ENCODE measurements at places on chromosomes 3 and 15.

DNA sequence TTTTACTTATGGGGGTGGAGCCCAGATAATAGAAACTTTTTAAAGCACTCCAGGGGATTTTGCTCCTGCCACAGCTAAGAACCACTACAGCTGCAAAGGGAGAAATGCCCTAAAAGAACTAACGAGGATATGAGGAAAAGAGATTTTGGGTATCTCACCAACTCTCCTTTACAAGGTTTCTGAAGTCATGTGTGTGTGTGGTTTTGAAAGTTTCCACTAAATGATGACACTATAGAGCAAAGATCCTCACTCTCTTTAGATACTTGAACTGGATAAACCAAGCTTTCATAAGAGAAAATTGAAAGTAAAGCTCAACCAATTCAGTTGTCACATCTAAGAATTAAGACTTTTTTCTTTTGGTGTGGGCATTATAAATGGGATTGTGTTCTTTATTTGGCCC lies 455.3 kb upstream of the ALCAM start:
- no peak for DNase-seq

- DNase-seq, result no peak
Observed at GRCh38 chr3:183809270-183809669, 16.1 kb downstream of the MAP6D1 start.

GRCh38 chr3:15300323-15301078 lies 31.9 kb downstream of the SH3BP5 start:
- DNase-seq, result no peak

DNA sequence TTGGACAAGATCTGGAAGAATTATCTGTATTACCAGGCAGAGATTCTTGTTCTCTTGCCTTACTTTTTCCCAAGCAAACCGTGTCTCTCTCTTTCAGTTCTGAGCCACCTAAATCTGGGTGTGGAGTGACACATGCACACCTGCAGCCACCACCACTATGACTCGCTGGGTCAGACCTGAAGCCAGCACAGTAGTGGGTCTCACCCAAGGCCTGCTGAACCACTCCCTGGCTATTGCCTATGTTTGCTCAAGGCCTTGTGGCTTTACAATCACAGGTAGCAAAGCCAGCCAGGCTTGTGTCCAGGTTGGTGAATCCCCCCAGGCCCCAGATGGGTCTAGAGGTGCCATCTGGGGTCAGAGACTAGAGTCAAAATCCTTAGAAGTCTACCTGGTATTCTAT lies 28.7 kb upstream of the COPB2 start:
- no peak for DNase-seq

GRCh38 chr3:148901987-148902791 lies 37.1 kb downstream of the CPA3 start:
- DNase-seq, result no peak

DNA sequence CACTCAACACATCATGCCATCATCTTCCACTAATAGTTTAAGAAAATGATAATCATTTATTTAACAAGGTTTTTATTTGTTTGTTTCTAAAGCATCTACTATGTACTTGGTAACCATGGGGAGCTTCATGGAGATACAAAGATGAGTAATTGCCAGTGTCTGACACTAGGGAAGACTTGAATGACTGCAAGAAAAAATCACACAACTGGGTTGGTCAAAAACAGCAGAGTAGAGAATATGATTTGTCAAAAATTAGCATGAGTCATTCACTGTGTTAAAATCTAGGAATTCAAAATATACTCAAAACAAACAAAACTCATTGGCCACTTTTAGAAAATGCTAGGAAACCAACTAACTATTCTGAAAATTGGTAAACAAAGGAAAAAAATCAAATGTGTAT lies 6.3 kb downstream of the BNC1 start:
- no peak for DNase-seq

- DNase-seq, result no peak
Observed at GRCh38 chr3:184320104-184320445, 5.7 kb downstream of the EIF4G1 start.

DNA sequence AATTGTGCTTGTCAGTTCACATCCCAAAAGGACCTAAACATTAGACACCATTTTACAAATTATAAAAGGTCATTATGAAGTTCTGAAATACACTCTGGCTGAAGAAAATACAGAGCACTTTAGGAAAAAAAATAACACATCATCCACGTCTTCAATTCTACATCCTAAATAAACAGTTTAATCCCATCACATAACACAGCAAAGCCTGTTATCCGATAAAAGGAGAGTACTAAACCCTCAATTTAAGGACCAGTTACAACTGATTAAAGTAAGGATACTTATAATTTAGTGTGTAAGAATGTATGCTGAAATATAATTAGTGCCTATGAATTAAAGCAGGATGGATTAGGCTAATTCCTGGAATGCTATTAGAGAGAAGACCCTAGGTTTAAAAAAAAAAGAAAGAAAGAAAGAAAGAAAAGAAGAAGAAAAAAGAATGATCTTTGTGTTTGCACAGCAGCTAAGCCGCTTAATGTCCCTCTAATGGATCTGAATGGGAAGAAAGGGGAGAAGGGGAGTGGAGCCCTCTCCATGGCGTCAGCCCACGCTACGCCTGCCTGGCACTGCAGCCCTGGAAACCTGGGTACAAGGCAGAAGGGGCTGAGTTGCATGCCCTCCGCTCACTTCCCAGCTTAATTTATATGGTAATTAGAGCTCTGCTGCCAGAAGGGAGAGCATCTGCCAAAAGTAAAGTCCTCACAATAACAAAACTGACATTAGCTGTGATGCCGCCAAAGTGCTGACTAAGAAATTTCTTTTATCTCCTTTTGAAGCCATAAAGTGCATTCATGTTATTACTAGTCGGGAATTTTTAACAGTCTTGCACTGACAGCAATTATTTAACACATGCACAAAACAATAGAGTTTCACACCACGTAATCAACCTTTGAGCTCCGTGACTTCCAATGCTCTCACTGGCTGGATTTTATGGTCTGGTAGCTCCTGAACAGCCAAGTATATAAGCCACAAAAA lies 90.0 kb downstream of the FSIP1 start:
- DNase-seq, result no peak

- DNase-seq, result no peak
Observed at GRCh38 chr15:60343221-60343970, 54.4 kb downstream of the ANXA2 start.

- no peak for DNase-seq
Observed at GRCh38 chr3:114874522-114874971, 272.5 kb downstream of the ZBTB20 start.

DNA sequence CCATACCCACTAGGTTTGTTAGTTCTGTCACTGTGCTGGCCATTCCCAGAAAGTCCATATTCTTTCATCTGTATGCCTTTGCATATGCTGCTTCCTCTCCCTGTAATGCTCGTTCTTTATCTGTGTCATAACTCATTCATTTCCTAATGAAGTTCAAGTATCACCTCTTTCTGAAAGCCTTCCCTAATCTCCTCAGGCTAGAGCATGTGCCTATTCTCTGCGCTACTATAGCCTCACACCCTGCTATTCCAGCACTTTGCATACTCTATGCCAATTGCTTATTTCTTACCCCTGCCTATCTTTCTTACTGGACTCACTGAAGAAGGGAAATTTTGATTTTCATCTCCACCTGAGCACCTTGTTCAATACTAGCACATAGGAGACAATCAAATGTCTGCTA lies 25.6 kb upstream of the C2CD4B start:
- no peak for DNase-seq

DNA sequence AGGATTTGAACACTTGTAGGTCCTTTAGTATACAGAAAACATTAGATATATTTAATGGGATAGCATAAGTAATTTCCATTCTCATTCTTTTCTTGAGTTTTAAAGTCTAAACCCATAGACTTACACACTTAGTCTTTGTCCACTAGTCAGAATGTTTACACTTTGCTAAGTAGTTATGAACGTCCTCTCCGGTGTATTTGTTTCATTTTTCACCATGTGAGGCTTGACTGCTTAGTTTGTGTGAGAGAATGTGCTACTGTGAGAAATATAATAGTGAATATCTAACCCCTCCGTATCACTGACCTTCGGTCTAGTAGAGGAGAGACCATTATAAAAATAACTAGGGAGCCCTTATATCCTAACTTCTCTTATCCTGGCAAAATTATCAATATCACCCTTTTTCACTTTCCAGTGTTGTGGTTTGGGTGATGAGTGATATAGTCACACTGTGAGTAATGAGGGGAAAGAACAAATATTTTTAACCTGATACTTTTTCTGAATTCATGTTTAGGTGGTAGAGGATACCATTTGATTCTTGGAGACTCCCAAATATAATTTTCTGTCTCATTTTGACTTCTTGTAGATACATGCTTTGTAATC lies 122.4 kb downstream of the UBE2E2 start:
- DNase-seq, result no peak

Data from activated naive CD4-positive, alpha-beta T cell (primary cell).